ENCODE measurements at places on chromosomes 13 and 19. TPM values are rescaled to one million over a fixed set of nuclear protein-coding genes. Genes with fewer than 3 reads are reported as not detected.

C19orf18 gene
- 0.85 TPM for total RNA-seq

ZNF723 gene
- total RNA-seq = not detected

DNA sequence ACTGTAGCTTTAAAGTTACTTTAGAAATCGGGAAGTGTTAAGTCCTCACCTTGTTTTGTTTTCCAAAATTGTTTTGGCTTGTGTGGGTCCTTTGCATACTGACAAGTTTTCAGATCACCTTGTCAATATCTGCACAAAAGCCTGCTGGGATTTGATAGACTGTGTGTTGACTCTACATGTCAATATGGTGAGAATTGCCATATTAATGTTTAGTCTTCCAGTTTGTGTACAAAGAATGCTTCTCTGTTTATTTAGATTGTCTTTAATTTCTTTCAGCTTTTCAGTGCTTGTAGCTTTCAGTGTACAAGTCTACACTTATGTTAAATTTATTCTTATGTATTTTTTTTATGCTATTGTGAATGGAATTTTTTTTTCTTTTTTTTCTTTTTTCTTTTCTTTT, 50.2 kb downstream of the SIPA1L3 start:
- DNase-seq = no peak

- DNase-seq = no peak
Measured at GRCh38 chr13:110062077-110062776, 244.7 kb downstream of the COL4A1 start.

- no peak for DNase-seq
Measured at GRCh38 chr13:67086260-67086659, 143.9 kb downstream of the PCDH9 start.

GRCh38 chr13:32897296-32897695, 118.9 kb upstream of the KL start:
- no peak for DNase-seq

DNA sequence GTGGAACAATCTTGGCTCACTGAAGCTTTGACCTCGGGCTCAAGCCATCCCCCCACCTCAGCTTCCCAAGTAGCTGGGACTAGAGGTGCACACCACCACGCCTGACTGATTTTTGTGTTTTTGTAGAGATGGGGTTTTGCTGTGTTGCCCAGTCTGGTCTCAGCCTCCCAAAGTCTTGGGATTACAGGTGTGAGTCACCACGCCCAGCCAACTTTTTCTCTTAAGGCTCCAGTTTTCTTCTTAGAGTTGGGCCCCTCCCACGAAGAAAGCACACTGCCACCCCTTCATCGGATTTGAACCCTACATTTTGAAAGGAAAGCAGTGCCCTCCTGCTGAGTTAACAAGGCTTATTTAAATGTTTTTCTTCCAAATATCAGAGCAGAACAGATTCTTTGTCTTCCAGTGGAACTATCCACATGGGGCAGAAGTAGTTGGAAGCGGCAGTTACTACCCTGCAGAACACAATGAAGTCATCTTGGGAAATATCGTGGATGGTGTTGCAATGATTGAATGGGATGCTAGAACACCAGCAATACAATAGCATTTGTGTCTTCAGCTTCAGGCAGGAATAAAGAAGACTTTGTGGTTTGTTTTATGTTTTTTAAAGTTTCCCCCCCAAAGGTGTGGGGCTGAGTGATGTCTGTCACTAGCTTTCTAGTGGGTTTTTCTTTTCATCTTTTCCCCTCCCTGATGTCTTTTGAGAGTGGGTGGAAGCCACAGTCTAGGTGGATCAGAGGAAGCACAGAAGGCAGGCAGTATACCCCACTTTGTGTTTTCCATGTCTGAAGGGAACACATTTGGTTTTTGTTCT, 8.9 kb downstream of the ACTN4 start:
- DNase-seq = no peak

DNA sequence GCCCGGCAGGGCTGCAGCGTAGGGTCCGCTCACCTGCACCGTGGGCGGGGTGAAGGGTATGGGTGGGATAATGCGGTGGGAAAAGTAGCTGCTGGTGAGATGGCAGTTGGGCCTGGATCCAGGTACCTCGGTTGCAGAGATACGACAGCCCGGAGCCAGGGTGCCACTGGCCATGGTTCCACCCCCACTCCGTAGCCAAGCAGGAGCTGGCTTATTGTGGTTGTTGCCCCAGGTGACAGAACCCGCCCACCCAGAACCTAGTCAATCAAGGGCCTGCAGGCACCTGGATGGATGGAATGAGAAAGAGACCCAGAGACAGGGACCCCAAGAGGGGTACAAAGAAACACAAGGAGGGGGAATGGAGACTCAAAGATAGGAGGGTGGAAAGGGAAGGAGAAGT, 3.5 kb upstream of the LHB start:
- no peak for DNase-seq
